ENCODE measurements at places on chromosomes 16 and 17. TPM values are rescaled to one million over a fixed set of nuclear protein-coding genes. Genes with fewer than 3 reads are reported as not detected.

- no peak for DNase-seq
Observed at GRCh38 chr17:43410557-43411368, 12.0 kb downstream of the ARL4D start.

- peak; percentile 86 for DNase-seq
Observed at GRCh38 chr17:64153565-64154312, 23.8 kb upstream of the ERN1 start.

GRCh38 chr17:72315122-72315913 lies 194.5 kb downstream of the SOX9 start:
- no peak for DNase-seq

DNA sequence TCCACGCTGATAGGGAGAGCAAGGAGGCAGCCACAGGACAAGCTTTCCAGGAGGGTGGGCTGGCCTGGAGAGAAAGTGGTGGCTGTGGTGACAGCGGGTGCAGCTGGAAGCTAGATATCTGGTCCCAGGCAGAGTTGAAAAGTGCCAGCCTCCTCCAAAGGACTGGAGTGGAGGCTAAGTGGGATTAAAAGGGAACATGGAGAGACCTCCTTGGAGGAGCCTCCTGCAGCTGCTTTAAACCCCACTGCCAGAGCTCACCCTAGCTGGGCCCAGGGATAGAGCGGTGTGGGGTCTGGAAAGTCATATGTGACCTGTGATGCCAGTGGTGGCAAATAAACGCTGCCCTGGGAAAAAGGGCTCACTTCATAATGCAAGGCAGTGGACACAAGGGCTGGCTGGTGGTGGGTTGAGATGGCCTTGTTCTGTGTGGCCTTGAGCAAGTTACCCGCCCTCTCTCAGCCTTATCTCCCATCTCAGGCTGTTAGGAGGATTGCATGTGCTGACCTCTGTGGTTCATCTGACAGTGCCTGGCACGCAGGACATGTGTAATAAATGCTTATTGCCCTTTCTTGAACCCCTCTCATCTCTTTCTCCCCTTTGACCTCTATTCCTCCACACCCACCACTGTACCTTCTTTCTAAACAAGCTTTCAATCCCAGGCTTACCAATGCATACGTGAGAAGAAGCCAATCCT lies 61.0 kb upstream of the LGALS9 start:
- DNase-seq = no peak

DNA sequence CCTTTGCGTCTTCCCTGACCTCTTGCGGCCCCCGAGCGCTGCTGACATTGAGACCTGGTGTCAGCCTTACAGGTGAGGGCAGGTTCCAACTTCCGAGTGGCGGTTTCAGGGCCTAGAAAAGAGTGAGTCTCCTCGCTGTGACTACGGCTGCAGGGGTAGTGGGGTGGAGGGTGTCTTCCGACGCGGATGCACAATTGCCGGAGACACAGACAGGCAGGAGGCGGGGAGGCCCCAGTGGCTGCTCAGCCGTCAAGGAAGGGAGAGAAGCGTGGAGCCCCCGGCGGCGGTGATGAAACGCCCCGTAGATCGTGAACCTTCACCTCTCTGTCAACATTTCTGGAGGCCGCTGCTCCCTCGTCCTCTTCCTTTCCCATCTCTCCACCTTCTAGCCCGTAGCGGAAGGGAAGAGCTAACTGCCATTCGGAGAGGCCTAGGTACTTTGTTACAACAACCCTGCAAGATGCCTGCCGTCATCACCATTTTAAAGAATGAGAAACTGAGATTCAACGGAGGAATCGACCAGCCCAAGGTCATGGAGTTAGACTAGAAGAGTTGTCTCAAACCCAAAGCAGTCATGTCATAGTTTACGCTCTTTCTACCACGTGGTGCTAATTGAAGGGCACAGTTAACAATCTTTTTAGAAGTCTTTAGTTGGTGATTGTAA lies 485 bp downstream of the DNAJA3 start:
- DNase-seq = no peak

The MYH8 gene
- not detected for total RNA-seq

DNA sequence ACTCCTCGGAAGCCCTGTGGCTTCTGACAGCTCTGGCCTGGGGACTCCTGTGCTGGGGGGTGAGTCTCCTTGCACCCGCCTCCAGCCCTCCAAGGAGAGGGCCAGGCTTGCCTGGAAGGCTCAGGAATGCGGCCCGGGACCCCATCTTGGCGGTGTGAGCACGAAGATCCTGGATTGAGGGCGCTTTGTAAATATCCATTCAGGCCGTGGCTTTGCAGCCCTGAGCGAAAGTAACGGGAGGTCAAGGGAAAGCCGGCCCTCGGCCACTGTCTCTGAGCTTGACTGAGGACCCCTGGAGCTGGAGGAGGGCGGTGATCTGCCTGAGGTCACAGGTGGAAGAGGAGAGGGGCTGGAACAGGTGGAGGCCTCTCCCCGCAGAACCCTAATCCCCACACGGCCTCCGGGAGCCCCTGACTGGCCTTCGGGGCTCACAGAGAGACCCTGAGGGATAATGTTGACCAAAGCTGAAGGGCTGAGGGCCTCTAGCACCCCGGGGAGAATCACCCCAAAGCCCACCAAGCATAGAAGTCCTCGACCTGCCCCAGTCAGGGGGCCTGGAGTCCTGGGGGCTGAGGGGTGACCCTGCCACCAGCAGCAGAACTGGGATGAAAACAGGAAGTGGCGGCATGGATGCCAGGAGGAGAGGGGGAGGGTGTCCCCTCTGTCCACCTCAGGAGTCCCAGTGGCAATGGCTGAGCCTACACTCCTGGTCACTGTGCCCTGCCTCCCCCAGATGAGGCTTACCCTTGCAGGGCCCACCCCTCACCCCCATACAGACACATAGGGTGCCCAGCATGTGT lies 8.3 kb upstream of the RASD1 start:
- no peak for DNase-seq

DNA sequence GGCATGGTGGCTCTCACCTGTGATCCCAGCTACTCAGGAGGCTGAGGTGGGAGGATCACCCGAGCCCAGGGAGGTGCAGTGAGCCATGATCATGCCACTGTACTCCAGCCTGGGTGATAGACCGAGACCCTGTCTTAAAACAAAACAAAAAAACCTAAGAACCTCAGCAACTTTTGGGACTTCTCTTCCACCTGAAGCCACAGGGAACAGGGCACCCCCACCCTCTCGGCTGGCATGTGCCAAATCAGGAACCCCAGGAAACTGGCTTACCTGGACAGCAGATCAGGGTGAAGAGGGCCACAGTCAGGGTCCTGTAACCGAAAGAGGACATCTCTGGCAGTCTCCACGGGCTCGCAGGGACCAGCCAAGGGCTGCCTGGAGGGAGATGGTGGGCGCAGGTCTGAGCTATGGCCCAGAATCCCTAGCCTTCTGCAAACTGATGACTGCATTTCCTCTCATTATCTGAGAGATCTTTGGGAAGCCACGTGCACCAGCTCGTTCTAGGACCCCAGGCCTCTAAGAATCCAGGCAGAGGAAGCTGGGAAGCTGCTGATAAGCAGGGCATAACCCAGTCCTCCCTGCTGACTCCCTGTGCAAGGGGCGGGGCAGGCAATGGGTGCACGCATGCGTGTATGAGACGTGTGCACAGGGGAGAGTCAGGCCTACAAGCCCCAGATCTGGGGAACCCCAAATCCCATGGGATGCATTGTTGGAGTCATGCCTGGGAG lies 8.4 kb downstream of the PRR29 start:
- no peak for DNase-seq

DNA sequence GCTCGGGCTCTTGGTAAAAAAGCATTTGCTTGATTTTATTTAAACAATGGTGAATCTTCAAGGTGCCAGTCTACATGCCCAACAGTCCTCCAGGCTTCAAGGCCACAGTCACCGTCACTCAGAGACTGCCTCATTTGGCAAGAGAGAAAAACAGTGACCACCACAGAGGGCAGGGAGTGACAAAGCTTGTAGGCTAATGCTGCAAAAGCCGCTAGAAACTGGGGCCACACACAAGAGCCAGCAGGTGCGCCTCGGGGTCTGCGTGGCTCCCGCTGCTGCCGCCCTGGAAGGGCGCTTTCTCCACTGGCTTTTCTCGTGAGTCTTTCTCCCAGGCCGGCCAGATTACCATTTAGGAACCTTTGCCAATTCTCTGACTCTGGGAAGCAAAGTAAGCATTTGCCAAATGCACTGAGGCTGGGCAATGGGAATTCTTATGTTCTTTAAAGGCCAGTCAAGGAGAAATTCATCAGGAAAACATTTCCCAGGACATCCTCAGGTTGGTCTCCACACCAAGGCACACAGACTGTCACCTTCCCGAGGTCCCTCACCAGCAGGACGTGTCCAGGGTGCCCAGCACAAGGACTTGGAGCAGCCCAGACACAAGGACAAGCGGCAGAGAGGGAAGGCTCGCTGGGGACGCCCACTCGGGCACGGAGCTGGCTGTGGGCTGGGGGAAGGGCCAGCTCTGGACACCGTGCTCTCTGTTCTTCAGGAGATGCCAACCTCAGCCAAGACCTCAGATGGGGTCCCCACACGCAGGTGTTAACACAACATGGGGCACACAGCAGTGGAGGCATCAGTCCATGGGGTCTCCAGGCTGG lies 12.5 kb upstream of the C16orf95 start:
- no peak for DNase-seq

- DNase-seq = no peak
Observed at GRCh38 chr17:66942451-66943264, 21.8 kb upstream of the CACNG4 start.

The HOXB1 gene
- total RNA-seq = not detected

DNA sequence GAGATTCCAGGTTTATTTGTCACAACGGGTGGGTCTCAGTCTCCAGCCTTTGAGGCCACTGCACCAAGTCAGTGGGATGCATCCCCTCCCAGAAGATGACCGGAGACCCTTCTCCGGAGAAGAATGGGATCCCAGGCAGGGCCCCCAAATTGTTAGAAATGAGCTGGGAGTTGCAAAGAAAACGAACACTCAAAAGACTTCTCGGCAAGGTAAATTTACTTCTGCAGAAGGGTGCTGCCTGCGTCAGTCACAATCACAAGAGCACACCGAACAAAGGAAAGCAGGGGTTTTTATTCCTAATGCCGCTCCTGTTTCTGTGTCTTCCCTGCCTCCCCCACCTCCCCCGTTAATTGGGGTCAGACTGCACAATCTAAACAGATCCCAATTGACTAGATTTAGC lies 61.4 kb downstream of the ATF7IP2 start:
- no peak for DNase-seq

DNA sequence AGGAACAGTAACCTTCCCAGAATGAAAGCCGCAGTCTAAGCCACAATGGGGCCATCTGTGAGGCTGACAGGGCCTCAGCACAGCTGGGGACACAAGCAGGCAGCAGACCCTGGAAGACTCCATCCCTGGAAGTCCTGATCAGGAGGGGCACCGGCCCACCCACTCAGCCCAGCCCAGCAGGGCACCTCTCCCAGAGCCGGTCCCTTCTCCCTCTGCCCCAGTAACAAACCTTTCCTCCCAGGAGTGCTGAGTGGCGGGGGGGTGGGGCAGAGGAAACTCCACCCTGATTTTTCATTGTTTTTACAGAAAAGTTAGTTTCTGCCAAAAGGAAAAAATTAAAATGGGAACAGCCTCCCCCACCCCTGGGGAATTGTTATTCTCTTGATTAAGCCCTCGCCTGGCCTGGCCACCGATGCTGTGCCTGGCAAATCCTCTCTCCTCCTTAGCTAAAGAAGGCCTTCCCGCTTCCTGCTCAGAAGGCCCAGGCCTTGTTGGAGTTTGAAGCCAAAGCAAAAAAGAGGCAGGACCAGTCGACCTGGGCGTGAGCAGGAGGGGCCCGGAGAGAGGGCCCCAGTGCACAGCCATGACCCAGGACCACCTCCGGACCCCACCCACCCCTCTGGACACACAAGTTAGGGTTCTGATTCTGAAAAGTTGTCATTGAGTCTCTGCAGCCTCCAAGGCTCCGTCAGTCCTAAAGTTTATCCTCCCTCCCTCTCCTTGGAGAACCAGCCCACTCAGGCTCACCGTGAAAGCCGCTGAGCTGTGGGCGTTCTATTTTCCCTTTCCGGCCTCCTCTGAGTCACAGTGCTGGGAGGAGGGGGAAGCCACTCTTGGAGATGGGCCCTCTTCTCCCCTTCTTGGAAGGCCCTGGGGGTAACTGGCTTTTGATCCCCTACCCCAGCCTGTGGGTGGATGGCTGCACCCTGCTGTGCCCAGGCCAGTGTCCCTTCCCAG lies 128.4 kb upstream of the TNRC6C start:
- DNase-seq = peak; percentile 25

DNA sequence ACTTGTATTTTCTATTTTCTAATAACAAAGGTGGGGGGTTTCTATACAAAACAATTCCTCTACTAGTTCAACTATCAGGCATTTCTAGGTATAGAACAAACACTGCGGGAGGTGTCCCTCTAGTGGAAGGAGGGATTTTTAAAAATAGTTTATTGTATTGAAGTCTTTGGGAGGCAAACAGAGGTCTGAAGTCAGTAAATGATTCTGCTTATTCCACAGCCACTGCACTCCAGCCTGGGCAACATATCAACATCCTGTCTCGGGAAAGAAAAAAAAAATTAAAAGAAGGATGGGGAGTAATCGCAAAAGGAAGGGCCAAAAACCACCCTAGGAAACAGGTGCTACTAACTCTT lies 648 bp upstream of the ERCC4 start:
- DNase-seq = no peak

DNA sequence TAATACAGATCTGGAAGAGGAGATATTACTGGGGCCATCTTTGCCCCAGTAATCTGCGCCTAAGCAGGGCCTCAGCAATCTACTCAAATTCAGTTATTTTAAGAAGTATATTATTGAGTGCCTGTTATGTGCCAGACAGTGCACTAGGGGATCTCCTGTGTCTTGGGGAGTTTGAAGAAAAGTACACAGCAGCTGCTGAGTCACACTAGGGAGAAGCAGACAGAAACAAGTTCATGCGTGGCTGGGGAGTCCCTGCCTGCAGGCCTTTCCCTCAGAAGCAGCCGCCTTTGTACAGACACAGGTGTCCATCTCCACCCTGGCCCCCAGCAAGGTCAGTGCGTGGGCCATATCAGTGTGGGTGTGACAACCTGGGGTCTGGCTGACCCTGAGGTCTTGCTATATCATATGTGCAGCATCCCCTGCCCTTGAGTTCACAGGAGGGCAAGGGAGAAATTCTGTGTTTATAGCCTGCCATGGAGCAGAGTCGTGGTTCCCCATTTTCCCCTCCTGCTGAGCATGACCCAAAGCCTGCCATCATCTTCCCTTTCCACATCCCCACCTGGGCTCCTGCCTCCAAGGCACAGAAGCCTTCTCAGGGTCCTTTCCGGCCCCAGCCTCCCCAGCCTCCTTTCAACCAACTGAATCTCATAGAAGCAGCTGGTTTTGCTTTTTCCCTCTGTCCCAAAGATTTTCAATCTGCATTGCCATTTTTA lies 229.9 kb upstream of the SDK2 start:
- no peak for DNase-seq
